ENCODE measurements at places on chromosomes 6 and 20.

DNA sequence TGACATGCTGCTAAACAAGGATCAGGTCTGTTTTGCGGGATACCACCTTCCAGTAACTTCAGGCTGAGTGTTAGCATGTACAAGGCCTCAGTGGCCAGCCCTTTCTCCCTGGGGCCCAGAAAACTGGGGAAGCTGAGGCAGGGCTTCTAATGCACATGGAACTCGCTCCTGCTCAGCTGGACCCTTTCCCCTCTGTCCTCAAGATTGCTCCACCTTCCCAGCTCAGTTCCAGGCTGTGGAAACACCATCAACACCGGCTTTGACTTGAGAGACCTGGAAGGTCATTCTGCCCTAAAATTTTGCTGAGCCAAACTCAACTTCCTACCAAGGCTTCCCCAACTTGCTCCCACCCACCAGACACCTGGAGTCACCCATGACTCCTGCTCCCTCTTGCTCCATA lies 4.2 kb upstream of the BLCAP start:
- no peak for DNase-seq

DNA sequence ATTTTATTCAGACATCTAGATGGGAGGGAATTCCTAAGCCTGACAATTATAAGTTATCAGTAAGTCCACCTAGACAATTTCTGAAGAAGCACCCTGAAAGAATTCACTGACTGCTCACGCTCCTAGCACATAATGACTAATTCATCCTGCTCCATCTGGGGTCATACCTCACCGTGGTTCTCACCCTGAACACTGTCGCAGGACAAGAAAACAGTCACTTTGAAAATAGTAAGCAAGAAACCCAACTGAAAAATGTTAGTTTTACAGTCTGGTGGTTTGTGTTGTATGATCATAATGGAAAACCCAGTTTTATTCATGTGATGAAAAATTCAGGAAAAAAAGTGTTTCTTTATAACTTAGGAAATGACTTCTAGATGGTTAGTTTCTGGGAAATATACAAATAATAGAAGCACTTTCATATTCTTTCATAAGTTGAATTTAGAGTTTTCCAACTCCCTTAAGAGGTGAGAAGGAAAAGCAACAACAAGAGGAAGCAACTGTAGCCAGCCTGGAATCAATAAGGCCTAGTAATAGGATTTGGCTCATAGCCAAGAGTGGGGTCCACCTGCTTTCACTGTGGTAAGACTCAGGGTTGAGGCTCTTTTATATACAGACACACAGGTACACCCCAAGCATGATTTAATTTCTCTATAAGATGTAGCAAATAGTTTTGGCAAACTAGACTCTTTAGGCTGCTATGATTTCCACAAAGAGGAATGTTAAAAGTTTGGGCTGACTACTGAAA lies 94.1 kb downstream of the HIVEP2 start:
- no peak for DNase-seq

DNA sequence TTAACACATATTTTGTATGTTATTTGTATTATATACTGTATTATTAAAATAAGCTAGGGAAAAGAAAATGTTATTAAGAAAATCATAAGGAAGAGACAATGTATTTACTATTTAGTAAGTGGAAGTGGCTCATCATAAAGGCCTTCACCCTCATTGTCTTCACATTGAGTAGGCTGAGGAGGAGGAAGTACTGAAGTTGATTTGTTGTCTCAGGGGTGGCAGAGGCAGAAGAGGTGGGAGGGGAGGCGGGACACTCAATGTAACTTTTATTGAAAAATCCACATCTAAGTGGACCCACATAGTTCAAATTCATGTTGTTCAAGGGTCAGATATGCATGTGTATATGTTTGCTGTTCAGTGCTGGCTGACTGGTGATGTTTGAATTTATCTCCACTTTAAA lies 210.2 kb upstream of the CITED2 start:
- no peak for DNase-seq

- no peak for DNase-seq
Observed at GRCh38 chr6:149216459-149216858, 101.1 kb upstream of the TAB2 start.

DNA sequence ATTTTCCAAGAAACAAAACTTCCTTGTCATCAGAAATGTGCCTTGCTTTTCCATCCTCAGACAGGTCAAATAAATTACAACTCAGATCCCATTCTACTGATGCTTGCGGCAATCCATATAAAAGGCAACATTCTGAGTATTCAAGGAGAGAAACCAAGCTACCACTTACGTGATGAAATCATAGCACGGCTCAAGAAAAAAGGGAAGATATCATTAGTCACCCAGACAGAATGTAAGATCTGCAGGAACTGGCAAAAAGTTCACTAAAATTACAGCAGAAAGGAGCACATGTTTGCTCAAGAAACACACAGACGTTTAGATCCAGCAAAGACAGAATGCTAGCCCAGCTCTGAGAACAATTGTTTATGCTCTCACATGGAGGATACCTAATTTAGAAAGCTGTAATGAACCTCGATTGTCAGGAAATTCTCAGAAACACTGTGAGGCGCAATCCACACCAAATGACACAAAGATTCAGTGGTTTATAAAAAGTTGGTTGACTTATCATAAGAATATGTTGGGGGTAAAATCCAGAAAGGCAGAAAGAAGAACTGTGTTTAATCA lies 304.2 kb downstream of the ADGRG6 start:
- no peak for DNase-seq

DNA sequence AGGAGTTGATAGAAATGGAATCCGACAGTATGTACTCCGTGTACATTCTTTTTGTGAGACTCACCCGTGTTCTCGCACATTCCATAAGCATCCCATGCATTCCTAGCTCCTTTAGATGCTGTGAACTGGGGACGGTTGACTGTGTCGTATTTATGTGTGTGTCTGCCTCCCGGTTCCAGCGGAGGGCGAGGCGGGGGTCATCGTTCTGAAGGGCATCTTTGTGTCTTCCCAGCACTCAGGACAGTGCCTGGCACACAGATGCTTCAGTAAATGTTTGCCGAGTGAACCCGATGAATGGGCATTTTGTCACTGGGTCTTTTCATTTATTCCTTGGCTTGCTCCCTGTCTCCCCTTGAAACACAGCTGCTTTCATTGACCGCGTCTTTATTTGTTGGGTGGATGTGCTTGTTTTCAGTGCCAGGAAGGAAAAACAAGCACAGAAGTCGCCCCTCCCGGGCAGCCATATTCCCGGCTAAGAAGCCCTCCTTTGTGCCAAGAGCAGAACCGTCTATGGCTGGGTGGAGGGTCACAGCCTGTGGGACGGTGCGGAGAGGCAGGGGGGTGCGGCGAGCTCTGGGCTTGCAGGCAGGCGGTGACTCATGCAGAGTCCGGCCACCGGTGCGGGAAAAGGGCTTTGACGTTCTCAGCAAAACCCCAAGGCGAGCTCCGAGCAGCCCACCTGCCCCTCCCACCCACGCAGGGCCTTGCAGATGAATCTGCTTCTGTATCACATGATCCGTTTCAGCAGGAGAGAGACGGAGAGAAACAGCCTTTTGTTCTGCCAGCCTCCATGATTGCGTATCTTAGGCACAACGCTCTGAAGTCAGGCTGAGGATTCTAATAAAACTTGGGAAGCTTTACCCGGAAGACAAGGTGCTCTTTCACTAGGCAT lies 11.2 kb upstream of the PSMG4 start:
- DNase-seq = no peak

DNA sequence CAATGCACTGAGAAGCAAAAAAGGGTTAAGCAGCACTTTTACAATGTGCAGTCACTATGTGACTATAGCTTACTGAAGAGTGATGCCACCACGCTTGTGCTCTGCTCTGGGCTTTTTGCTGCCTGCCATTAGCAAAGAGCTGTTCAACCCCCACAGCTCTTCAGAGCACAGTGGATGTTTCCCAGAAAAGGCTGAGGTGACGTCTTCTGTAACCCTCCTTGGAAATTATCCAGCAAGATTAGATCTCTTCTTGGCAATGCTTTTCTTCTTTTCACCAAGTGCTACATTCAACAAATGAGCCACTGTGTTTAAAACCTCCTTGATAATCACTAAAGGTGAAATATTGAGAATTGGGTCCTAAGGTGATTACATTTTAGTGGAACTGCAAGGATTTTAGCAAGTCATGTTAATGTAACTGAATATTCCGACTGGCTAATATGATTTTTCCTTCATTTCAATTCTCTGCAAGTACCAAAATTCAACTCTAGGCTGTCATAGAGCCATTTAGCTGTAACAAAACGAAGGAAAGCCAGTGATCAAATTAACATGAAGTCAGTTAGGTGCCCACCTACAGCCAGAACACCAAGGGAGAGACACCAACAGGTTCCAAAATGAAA lies 34.9 kb downstream of the ELOVL5 start:
- no peak for DNase-seq

DNA sequence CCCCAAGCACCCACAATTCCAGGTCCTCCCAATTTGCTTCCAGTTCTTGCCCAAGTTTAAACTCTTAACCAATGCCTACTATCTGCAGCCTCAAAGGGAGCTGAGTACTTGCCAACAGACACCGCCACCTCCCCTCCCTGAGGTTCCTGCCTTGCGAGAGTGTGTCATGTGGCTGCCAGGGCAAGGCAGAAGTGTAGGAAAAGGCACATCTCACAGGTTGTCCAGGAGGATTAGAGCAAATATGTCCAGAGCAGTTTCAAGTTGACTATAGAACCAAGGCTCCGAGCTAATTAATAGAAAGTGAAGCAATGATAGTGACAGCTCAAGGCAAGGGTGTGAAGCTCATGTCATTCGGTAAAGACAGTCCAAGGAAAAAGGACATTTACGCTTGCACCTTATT lies 127.8 kb downstream of the ATXN1 start:
- no peak for DNase-seq

- DNase-seq = no peak
Observed at GRCh38 chr20:40471261-40471629, 217.8 kb downstream of the MAFB start.

Data from GM18507 (cell line).